ENCODE measurements at places on chromosomes 11 and 22.

DNA sequence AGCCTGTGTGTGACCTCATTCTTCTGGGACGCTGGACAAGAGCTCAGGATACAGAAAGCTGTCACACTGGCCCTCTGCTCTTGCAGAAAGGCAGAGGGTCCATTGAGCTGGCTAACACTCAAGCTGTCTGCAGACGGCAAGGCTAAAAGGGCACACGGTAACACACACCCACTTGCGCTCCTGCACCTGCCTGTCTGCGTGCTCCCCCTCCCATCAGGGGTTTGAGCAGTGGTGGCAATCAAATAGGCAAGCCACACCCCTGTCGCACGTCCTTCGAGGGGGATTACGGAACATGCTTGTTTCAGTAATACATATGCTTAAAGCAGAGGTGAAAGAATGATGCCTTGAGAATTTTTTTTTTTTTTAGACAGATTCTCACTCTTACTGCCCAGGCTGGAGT lies 7.1 kb upstream of the QSER1 start:
- no peak for DNase-seq

DNA sequence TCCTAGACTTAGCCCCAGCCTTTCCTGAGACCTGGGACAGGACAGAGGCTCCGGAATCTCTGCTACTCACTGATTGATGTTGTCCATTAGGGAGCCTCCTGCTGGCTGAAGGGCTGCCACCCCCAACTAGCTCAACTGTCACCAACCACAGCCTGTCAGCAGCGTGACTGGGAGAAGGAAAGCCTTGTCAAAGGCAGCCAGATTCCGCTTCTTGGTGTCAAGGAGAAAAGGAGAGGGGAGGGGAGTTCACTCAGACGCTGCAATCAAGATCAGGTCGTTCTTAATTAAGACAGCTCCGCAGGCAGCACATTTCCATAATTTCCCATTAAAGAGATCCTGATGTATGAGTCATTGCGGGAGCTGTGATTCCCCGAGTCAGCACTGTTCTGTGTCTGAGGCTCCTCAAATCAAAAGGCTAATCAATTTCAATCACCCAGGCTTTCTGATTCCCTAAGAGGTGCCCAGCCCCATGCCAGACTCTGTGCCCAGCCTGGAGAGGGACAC lies 152.8 kb upstream of the ZBED5 start:
- peak; percentile 20 for DNase-seq

- DNase-seq = no peak
Observed at GRCh38 chr11:47495856-47496217, 46.9 kb upstream of the RAPSN start.

DNA sequence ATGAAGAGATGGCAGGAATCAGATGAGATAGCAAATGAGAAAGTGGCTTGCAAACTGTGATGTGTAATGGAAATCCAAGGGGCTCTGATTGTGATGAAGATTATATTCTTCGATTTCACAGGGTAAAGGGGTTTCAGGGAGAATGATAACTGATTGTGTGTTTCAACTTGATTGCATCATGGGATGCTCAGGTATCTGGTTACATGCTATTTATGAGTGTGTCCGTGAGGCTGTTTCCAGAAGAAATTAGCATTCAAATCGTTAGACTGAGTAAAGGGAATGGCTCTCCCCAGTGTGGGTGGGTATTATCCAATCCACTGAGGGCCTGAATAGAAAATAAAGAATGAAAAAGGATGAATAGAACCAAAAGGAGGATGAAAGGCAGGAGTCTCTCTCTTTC lies 278.7 kb upstream of the LARGE1 start:
- no peak for DNase-seq

GRCh38 chr11:101401245-101401644 lies 182.6 kb downstream of the TRPC6 start:
- DNase-seq = no peak

GRCh38 chr11:130183878-130184610 lies 24.5 kb downstream of the ST14 start:
- DNase-seq = no peak

- no peak for DNase-seq
Observed at GRCh38 chr11:104917271-104918112, 19.2 kb upstream of the CASP12 start.

DNA sequence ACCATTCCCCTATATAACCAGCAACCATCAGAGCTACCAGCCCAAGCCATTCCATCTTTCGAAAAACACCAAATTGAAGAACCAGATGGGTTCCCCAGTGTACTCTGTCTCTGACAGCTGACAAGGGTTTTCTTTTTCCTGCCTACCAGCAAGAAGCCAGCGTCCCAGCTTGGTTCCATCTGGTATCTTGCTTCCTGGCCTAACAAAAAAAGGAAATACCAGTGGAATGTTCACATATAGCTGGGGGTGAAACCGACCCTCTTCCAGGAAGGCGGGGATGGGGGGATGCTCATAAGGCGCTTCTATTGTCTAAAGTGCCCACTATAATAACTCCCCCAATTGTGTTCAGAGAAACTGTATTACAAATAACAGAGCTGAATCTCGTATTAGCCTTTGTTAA lies 172.3 kb downstream of the LDLRAD3 start:
- DNase-seq = no peak

DNA sequence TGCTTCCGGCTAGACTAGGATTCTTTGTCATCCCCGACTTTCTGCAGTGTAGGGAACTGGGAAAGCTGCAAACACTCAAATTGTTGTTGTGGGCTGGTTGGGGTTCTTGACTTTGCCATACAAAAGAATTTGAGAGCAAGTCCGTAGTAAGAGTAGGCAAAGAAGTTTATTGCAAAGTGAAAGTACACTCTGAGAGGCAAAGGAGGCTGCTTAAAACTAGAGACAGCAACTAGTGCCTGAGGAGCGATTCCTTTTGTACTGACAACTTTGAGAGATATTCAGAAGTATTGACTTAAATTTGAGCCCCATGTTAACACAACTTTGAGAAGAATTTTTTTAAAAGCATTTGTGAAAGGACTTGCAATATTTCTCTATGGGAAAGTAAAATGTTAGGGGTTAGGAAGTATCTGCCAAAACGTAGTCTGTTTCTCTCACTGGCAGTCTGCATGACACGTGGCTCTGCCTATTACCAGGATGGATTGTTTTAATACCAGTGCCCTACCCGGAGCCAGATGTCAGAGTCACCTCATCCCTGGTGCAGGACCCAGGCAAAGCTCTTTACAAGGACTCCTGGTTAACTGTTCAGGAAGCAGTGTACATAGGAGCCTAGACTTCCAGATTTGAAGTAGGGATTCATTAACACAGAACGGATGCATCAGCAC lies 85.0 kb upstream of the CLPB start:
- peak; percentile 17 for DNase-seq

GRCh38 chr22:49237279-49237678 lies 590.4 kb downstream of the BRD1 start:
- no peak for DNase-seq

- no peak for DNase-seq
Observed at GRCh38 chr22:17119481-17120202, 1.5 kb downstream of the TMEM121B start.

DNA sequence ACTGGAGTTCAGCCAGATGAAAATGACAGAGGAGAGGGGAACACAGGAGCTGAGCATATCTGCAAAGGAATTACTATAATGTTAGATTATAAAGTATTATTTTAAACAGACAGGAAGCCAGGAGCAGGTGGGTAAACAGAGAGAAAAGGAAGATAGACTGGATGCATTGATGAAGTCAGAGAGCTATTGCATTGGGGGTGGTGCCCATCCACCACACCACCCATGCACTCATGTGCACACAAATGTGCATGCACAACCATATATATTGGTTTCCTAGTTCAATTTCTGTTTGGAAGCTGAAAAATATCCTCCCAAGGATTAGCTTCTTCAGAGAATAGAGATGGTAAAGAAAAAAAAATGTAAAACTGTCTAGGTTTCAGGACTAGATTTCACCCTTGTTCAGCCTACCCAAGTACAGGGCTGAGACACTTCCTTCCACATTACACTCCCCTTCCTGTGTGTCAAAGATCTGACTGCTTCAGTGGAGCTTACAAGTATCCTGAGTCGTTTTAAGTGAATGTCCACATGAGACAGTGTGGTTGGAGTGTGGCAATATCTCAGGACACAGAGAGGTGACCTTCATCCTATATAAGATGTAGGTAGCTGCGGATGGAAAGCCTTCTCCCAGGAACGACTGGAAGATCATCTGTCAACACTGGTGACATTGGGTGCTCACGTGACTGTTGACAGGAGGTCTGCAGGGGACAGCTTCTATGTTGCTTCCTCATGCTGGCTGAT lies 12.2 kb upstream of the SMPD1 start:
- peak; percentile 27 for DNase-seq

DNA sequence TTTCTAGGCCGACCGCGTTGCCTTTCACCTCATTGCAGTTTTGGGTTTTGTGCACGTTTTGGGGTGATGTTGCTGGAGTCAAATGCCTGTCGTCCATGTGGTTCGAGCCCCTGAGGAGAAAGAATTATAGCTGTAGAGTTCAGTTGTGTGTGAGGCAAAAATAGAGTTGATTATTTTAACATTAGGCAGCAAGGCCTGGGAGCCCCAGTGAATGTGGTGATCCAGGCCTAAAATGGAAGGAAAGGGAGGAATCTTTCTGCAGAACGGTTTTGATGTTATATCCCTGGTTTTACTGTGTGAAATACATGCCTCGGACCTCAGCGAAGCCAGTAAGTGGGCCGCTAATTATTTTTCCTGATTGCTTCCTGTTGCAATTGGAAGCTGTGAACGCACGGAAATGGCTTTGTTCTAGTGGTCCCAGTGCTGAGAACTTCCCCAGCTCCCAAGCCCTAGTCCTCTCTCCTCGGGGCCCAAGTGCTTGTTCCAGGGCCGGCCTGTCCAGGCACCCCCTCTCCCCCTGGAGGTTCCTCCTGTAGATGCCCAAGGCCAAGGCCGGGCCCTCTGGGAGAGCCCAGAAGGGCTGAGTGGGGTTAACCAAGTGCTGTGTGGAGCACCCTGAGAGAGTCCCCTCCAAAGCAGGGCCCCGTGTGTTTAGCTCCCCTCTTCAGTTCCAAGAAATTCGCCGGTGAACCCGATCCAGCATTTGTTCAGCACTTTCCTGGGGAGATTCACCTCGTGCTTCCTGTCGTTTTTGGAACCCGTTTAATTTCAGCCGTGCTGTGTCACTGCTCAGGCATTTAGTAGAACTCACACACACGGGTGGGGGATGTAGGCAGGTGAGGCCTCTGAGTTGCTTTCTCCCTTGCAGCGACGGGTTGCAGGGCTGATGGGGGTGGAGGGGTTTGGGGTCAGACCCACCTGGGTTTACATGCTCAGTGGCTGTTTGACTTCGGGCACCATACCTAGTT lies 2.1 kb downstream of the LRP5 start:
- DNase-seq = no peak

DNA sequence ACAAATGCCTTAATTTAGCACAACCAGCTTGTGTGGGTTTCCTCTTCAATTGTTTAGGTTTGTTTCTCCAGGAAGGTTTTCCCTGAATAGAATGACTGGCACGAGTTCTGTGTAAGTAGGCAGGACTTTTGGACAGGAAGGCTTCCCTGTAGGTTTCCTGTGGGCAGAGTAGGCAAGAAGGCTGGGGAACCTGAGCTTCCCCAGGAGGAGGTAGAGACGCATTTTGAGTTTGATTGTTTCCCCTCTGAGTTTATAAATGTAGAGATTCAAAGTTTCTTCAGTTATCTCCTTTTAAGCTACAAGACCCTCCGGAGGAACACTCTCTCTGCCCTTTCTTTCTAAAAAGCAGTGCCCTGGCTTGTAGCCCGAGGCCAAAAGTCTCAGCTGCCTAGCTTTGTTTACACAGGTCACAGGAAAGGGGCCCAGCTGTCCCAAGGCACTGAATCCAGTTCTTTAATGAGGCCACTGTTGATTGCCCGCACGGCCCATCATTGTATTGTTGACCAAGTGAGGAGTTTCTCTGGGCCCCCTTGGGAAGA lies 66.6 kb upstream of the RDX start:
- DNase-seq = no peak

DNA sequence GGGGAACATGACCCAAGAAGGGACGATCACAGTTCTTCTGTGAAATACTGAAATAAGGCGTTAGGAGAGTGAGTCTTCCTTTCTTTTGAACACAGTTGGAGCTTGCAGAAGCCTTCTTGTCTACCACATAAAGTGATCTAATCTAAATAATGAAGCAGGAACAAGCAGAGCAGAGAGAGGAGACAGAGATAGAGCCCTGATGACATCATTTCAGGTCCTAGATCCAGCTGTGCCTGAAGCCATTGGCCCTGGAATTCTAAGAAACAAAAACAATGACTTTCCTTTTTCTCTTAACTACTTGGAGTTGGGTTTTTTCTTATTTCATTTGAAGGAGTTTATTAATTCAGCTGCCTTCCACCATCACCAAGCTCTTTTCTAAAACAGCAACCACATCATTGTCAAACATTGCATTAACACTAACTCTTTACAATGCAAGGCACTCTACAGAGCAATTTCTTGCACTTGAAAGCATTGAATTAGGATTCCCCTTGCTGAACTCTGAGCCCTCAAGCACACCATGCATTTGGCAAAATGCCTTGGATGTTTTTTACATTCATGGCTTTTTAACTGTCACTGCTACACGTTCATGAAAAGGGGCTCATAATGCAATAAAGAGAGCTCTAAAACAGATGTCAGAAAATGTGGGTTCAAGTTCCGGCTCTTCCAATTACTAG lies 117.2 kb upstream of the TIMP3 start:
- DNase-seq = no peak

GRCh38 chr11:35215945-35216344 lies 77.0 kb downstream of the CD44 start:
- DNase-seq = no peak

DNA sequence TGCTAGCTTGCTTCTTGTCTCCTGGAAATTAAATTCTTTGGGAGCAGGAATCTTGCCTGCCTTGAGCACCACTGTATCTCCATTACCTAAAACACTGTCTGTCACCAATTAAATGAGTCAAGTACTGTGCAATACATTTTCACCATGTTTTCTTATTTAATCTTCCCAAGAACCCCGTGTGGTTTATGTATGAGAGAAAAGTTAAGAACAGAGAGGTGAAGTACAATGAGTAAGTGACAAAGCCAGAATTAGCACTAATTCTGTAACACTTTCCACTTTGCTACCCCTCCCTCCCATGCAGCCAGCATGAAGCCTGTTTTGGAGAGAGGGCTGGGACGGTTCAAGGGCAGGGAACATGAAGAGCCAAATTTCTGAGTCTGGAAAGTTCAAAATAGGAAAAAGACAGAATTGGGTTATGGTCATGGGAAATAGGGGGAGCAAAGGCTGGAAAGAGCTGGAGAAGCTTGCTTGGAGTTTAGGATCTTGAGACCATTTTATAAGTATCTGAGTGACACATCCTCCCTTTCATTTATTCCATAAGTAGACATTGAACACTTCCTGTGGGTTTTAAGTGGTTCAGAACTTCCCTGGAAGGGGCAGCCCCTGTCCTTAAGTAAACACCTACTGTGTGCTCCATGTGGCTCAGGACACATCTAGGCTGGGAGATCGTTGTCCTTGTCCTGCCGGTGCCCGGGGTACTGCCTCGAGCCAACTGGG lies 60.5 kb upstream of the CHST1 start:
- DNase-seq = no peak

All from CD4-positive, alpha-beta T cell treated with Interleukin-6 for 4 hours (primary cell).